ENCODE measurements at places on chromosomes 11 and 22. TPM values are rescaled to one million over a fixed set of nuclear protein-coding genes. Genes with fewer than 3 reads are reported as not detected.

DNA sequence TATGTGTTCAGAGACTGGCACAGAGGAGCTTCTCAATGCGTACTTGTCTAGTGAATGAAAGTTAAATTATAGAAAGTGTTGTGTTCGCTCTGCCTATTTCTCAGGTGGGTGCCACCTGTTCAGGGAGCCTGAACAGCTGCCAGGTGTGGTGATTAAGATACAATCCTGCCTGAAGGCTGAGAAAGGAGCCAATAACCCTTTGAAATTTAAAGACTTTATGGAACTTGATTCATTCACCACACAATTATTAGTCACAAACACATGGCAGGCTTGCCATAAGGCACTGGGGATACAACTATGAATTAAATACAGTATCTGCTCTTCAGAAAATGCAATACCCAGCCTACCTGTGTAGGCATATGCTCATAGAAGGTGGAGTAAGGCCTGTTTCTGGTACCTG lies 92.9 kb upstream of the AMOTL1 start:
- H3K4me1 ChIP-seq: no peaks in the 10 kb centered on the region
- no peaks in the 10 kb centered on the region for H3K36me3 ChIP-seq
- no peak overlapping the region for H3K27ac ChIP-seq

- no peak for DNase-seq
- no peaks in the 10 kb centered on the region for H3K27me3 ChIP-seq
- no peaks in the 10 kb centered on the region for H3K4me1 ChIP-seq
- H3K36me3 ChIP-seq: peaks cover 39% of the 10 kb centered on the region
- no peak overlapping the region for H3K27ac ChIP-seq
Observed at GRCh38 chr11:112051768-112052167, 22.0 kb downstream of the PIH1D2 start.

DNA sequence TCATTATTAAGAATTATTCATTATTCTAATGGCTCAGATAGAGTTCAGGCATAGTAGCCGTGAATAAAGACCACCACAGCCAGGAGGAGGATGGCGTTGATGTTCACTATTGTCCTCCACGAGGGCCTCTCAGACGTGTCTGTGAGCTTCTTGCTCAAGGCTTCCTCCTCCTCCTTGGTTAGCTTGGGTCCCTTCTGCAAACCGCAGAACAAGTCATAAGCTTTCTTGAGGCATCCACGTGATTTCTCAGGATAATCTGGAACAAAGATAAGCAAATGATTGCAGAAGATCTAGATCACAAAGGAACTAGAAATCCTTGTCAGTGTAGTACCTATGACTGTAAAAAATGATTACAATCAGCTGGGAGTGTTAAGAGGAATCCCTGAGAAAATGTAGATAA lies 13.6 kb upstream of the RFPL2 start:
- H3K36me3 ChIP-seq: no peaks in the 10 kb centered on the region
- no peak for DNase-seq
- H3K27me3 ChIP-seq: no peaks in the 10 kb centered on the region
- H3K4me1 ChIP-seq: no peaks in the 10 kb centered on the region
- no peak overlapping the region for H3K27ac ChIP-seq
- H3K4me3 ChIP-seq: no peak overlapping the region

- no peaks in the 10 kb centered on the region for H3K4me1 ChIP-seq
Observed at GRCh38 chr11:109480251-109480650, 58.3 kb downstream of the C11orf87 start.

- H3K4me3 ChIP-seq: no peak overlapping the region
- DNase-seq: no peak
- H3K4me1 ChIP-seq: no peaks in the 10 kb centered on the region
- no peaks in the 10 kb centered on the region for H3K36me3 ChIP-seq
- H3K27me3 ChIP-seq: no peaks in the 10 kb centered on the region
Observed at GRCh38 chr11:36743039-36743438, 145.0 kb upstream of the RAG2 start.

GRCh38 chr11:122418032-122418431 lies 237.5 kb upstream of the UBASH3B start:
- H3K27ac ChIP-seq: no peak overlapping the region
- no peaks in the 10 kb centered on the region for H3K36me3 ChIP-seq
- no peak overlapping the region for H3K4me3 ChIP-seq
- H3K4me1 ChIP-seq: no peaks in the 10 kb centered on the region
- DNase-seq: no peak
- no peaks in the 10 kb centered on the region for H3K27me3 ChIP-seq

GRCh38 chr11:57407010-57407920 lies 16.8 kb upstream of the PRG2 start:
- peaks cover 17% of the 10 kb centered on the region for H3K36me3 ChIP-seq
- no peaks in the 10 kb centered on the region for H3K27me3 ChIP-seq
- H3K4me3 ChIP-seq: no peak overlapping the region

DNA sequence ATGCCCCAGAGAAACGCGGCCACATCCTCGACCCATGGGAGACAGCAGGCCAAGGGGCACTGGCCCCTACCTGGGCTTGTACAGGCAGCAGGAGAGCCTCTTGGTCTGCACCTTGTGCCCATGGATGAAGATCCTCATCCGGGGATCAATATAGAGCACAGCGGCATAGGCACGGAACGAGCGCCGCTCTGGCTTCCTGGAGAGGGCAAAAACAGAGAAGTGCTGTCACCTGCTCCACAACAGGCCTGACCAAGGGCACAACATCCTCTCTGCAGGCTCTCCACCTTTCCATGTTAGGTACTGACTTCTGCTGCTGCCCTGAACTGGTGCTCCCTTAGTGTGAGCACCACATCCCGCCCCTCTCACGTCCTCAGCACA lies 27.2 kb downstream of the MORC2 start:
- peak overlapping the region; percentile 28 for H3K27ac ChIP-seq
- H3K36me3 ChIP-seq: peaks cover 69% of the 10 kb centered on the region
- no peak overlapping the region for H3K4me3 ChIP-seq
- no peak for DNase-seq
- H3K4me1 ChIP-seq: peaks cover 34% of the 10 kb centered on the region

- no peak overlapping the region for H3K27ac ChIP-seq
- no peaks in the 10 kb centered on the region for H3K27me3 ChIP-seq
- H3K4me3 ChIP-seq: no peak overlapping the region
- H3K36me3 ChIP-seq: no peaks in the 10 kb centered on the region
Observed at GRCh38 chr11:69969890-69970784, 108.0 kb upstream of the ANO1 start.

DNA sequence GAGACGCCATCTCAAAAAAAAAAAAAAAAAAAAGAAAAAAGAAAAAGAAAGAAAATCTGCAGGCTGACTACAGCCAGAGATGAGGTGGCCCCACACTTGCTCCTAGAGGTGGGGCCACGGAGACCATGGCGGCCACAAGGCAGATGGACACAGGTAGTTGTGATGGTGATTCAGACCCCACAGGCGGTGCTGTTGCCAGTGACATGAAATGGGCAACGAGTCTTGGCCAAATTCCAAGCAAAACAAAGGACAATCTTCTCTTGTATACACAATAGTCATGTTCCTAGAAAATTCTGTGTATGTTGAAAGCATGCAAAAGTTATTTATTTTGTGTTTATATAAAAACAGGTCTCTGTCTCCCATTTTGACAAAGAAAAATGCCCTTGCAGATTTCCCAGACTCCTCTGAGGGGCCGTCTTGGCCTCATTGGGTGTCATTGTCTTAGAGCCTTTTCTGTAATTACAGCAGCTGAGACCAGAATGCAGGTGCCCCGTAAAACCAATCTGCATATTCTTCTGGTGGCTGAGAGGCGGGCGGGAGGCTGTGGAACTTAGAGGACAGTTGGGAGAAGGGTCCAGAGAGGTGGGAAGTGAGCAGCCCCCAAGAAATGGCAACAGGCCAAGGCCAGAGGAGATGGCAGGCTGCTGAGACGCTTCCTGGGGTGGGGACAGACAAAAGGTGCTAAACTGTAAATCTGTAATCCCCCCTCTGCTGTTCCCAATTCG lies 22.5 kb upstream of the DAGLA start:
- peaks cover 2% of the 10 kb centered on the region for H3K4me1 ChIP-seq
- H3K27ac ChIP-seq: no peak overlapping the region
- no peak for DNase-seq
- no peaks in the 10 kb centered on the region for H3K36me3 ChIP-seq
- H3K27me3 ChIP-seq: no peaks in the 10 kb centered on the region

DNA sequence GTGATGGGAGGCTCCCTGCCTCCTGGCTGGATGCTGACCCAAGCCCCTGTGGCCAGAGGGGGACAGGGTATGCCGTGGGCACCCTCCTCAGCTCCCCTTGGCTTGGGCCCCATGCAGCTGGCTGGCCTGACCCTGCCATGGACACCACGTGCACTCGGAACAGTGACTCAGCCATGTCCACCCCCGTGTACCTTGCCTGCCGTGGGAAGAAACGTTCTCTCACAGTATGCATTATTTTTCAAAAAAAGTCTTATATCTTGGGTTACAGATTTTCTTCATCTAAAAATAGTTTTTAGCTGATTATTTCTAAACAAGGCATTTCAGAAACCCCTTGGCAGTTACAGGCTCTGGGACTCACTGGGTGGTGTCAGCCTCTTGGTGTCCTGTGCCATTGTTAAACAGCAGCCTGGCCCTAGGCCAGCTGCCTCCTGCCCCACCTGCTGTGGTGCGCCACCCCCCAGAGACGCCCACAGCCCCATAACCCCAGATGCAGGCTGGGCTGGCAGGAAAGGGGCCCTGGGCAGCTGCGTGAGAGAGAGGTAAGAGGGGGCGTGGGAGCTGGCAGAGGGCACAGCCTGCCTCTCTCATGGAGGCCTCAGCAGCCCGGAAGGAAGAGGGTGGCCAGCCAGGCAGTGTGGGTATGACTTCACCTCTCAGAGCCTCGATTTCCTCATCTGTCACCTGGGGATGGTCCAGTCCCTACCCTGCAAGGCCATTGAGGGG lies 99.8 kb downstream of the MORC2 start:
- no peak overlapping the region for H3K4me3 ChIP-seq
- no peak for DNase-seq
- no peaks in the 10 kb centered on the region for H3K4me1 ChIP-seq
- no peak overlapping the region for H3K27ac ChIP-seq
- H3K36me3 ChIP-seq: no peaks in the 10 kb centered on the region

- no peaks in the 10 kb centered on the region for H3K36me3 ChIP-seq
- no peak for DNase-seq
- H3K4me3 ChIP-seq: peak overlapping the region; percentile 91
- H3K4me1 ChIP-seq: peaks cover 2% of the 10 kb centered on the region
- peak overlapping the region; percentile 85 for H3K27ac ChIP-seq
Observed at GRCh38 chr11:95922536-95923438, 1.1 kb downstream of the MTMR2 start.

Gene LDLRAD3
- total RNA-seq: 1.2 TPM

Gene FGF4
- total RNA-seq: not detected

Gene SAA4
- not detected for total RNA-seq

Gene RIMBP3C
- 1.0 TPM for total RNA-seq

Gene C11orf52
- not detected for total RNA-seq

Gene ARL2
- 19.9 TPM for total RNA-seq

Gene OR56A1
- total RNA-seq: 0.16 TPM

Gene WNT11
- 0.47 TPM for total RNA-seq
